Caki2 (cell line): ENCODE measurements at places on chromosomes 6 and 20.

GRCh38 chr20:17679941-17680835 is 1.9 kb downstream of the RRBP1 start:
- DNase-seq, result peak; percentile 68

DNA sequence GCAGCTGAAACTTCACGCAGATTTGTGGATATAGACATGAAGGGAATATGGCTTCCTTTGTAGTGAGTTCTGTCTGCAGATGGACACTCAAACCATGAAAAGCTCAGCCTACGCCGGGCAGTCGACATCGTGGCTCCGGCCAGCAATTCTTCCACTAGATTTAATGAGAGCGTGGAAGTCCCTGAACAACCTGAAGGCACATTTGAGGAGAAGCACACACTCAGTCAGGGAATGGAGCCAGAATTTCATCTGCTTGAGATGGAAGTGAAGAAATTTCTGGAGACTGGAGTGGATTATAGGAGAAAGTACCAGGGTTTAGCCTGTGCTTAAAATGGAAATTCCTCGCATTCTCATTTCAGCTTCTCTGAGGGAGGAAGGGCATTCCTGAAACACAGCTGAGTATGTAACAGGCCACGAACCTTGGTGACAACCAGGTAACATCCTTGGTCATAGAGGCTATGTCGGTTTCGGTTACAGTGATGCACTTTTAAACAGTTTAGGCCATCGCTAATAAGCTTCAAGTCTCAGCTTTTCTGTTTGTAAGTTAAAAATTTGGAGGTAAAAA is 80.5 kb upstream of the AGPAT4 start:
- no peak for DNase-seq

DNA sequence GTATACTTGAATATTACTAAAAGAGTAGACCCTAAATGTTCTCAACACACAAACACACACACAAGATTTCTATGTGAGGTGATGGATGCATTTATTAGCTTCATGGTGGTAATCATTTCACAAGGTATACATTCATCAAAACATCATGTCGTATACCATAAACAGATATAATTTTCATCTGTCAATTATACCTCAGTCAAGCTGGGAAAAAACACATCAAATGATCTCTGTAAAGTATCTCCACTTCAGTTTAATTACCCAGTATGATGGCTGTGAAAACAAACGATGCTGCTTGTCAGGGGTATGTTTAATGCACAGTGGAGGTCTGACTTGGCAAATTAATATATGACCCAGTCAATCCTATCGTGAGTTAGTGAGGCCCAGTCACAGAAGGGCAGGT is 157.2 kb downstream of the MTFR2 start:
- no peak for DNase-seq

DNA sequence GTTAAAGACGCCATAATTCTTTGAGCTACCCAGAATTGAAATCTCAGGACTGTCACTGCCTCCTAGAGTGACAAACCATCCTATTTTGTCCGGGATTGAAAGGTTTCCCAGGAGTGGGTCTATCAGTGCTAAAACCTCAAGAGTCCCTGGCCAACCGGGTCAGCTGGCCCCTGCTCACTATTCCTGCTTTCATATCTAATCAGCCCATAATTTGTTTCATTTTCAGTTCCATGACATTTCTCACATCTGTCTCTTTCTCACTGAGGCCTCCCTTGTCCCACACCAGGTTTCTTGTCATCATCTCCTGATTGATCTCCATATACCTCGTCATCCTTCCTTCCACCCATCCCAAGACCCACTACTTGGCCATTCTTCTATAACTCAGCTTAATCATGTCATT is 98.2 kb downstream of the SLC35B3 start:
- DNase-seq, result no peak

- DNase-seq, result no peak
These were observed 5.1 kb upstream of the MBOAT1 start for GRCh38 chr6:20217324-20217855.

DNA sequence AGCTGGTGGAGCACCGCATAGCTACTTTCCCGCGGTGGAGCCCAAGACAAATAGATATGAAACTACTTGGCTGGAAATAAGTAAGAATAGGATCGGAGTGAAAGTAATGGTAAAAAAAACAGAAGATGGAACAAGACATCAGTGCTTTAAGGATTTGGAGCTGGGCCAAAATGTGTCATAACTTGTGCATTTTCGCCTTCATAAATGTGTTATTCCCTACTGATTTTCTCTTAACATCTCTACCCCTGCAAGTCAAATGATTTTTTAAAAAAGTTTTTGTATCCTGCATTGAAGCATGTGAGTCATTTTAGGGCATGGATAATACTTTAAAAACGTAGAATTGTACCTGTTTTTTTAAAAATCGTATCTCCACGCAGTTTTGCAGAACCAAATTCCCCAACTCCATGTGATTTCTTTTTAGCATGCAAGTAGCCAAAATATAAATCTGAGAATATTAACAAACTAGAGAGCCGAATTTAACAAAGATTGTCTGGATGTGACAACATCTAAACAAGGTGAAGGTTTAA is 882 bp upstream of the FAM184A start:
- no peak for DNase-seq

- no peak for DNase-seq
These were observed 24.3 kb downstream of the EPB41L2 start for GRCh38 chr6:131038597-131039344.

DNA sequence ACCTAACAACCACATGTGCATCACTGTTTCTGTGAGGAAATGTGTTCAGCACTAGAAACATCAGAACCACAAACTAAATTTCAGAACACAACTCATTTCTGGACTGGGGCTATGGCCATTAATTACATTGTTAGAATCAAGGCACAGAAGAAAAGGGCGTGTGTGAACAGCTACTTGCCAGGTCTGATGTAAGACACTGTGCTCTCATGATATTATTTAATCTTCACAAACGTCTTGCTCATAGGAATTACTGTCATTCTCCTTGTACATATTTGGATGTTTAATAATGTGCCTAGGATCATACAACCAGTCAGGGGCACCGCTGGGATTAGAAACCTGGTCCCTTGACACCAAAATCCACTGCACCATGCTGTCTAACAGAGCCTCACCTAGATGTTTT is 14.8 kb downstream of the ADGRF1 start:
- DNase-seq, result no peak

DNA sequence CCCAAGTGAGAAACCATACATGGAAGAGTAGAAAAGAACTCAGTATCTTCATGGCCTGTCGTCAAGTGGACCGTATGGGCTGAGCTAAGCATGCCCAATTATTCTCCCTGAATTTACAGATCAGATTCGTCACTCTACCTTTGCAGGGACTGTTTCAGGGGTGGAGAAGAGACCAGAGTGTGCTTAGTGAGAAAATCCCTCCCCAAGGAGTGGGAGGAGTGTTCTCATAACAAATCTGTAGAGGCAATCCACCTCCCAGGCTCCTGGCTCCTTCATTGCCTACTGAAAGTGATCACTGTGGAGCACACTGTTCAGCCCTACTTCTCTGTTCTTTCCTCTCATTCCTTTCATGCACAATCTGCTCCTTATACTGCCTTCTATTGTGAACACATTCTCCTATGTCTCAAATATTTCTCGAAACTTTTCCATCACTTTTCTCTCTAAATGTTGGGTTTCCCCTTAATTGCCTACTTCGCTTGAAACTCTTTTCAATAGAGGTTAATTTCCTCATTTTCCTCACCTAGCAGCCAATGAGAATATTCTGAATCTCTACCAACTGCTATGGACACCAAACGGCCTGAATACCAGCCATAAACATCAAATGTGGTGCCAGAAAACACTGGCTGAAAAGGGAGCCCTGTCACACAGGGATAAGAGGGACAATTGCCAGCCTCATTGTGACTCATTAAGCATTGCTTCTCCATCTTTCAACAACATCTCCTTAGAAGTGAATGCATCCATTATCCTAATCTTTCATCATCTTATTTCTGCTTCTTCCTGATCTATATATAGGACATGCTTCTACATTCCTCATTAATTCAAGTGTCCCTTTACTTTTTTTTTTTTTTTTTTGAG is 398.3 kb downstream of the UTRN start:
- no peak for DNase-seq

- DNase-seq, result no peak
These were observed 60.5 kb upstream of the BHLHE23 start for GRCh38 chr20:63067266-63067635.

GRCh38 chr6:131451321-131452144 is 121.5 kb upstream of the ARG1 start:
- no peak for DNase-seq

- peak; percentile 94 for DNase-seq
These were observed 34.8 kb upstream of the JAG1 start for GRCh38 chr20:10708351-10709185.

GRCh38 chr6:98486057-98486456 is 348.3 kb upstream of the POU3F2 start:
- DNase-seq, result no peak

GRCh38 chr20:61754976-61755778 is 310.5 kb downstream of the TAF4 start:
- DNase-seq, result no peak

DNA sequence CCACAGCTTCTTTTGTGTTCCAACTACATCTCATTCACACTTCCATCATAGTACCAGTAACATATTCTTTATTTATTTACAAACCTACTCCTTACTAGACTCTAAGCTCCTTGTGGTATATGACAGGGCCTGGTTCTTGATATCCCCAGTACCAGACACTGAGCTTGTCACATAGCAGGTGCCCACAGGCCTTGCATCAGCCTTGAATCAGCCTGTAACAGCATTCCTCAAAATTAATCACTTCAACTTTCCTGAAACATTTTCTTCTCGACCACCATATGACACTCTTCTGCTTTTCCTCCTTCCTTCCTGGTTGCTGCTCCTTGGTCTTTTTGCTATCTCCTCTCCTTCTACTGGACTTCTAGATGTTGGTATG is 24.7 kb upstream of the SRPK1 start:
- no peak for DNase-seq

DNA sequence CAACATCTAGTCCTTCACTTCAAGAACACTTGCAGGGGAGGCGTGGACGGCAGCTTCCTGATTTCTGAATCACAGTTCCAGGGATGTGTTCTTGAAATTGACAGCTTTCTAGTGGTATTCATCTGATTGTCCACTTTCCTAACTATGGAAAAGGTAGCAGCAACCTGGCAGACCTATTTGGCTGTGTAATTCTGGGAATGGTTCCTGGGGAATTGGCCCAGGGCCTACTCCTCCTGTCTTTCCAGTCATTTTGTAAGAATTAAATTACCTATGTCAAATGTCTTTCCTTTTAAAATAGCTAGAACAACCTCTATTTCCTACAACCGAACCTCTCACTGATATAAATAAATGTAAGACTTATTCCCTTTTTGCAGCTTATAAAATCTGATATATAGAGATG is 85.5 kb upstream of the RSPO3 start:
- no peak for DNase-seq

GRCh38 chr6:127120023-127120786 is 1.7 kb downstream of the RSPO3 start:
- no peak for DNase-seq

DNA sequence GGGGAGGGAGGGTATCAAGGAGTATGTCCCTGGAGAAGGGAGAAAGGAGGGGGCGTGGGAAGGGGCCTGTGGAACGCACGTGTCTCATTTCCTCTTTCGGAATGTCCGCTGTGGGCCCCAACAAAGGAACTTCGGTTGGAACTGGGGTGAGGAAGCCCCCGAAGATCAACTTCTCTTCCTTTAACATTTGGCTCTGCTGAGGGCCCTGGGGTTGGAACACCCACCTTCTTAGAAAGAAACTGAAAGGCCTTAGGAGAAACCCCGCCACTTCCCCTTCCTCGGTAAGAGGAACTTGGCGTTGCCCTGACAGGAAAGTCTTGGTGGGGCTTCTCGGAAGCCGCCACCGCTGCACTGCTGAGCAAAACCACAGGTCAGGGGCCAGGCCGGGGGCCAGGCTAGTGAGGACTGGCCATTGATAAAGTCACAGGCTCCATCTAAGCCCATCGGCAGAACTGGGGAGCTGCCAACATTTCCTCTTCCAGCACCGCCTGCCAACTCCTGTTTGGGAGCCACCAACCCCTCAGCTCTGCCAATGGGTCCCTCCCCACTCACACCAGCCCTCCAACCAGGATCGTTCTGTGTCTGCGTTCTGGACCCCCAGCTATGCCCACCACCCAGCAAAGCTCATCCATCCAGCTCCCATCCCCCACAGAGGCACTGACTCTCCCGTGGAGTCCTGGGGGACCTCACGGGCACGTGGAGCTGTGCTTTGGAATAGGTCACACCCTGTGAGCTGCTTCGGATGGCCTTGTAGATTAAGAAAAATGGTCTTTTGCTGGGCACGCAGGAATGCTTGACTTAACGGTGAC is 44.8 kb downstream of the FGD2 start:
- DNase-seq, result no peak

GRCh38 chr6:80676386-80676785 is 569.9 kb downstream of the BCKDHB start:
- DNase-seq, result peak; percentile 1

DNA sequence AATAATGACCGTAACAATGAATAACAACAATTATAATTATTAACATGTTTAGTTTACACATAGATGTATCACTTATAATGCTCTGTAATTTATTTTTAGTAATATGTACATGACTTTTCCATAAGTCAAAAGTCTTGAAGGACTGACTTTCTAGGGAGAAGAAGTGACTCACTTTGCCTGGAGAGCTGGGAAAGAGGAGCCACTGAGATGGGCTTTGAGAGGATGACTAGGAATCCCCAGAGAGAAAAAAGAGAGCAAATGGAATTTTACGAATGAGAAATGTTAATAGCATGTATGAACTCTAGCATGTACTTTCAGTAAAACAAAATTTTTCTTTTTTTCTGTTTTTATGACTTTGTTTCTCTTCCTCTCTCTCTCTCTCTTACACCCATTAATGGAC is 67.8 kb upstream of the RALY start:
- DNase-seq, result no peak

GRCh38 chr6:154535851-154536250 is 25.4 kb upstream of the CNKSR3 start:
- no peak for DNase-seq

GRCh38 chr6:137191670-137192069 is 18.2 kb upstream of the IL22RA2 start:
- no peak for DNase-seq

- no peak for DNase-seq
These were observed 110.4 kb downstream of the ADGB start for GRCh38 chr6:146709036-146709622.

- no peak for DNase-seq
These were observed 75.2 kb upstream of the F13A1 start for GRCh38 chr6:6395581-6396197.

- no peak for DNase-seq
These were observed 173.2 kb upstream of the FOXA2 start for GRCh38 chr20:22757424-22758183.

DNA sequence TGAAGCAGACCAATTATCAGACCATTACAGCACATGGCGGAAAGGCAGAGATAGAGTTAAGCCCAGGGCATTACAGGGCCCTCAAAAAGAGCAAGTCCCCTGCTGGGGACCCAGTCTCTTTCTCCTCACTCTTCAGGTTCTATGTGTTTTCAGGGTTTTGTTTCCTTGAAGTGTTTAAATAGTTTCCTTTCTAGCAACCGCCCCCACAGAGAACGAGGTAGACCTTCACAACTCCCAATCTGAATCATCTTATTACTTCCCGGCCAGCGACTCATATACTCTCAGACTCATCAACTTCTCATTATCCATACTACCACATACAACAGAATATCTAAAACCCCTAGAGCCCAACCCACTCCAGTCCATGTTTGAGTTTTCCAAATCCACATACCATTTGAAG is 526.6 kb upstream of the ARID1B start:
- no peak for DNase-seq

- no peak for DNase-seq
These were observed 438.9 kb upstream of the EPHA7 start for GRCh38 chr6:93858213-93858612.
